ENCODE measurements at places on chromosomes 7 and 10. TPM values are rescaled to one million over a fixed set of nuclear protein-coding genes. Genes with fewer than 3 reads are reported as not detected.

The NPY gene
- 22.7 TPM for polyA plus RNA-seq

GRCh38 chr10:86367152-86367951, 757 bp upstream of the GRID1 start:
- DNase-seq = no peak

GRCh38 chr10:13046851-13047528, 45.5 kb upstream of the CCDC3 start:
- DNase-seq = no peak

DNA sequence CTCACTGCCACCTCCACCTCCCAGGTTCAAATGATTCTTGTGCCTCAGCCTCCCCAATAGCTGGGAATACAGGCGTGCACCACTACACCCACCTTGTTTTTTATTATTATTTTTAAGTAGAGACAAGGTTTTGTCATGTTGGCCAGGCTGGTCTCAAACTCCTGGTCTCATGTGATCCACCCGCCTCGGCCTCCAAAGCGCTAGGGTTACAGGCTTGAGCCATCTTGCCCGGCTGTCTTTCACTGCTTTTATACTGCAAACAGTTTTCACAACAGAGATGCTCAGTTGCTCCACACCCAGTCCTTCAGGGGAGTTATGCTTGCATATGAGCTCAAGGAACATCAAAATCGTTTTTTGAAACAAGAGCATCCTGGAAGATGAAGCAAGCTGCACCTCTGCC, 1.3 kb upstream of the PRR15 start:
- DNase-seq = no peak

Measured in muscle of back (tissue), 13 donors.